ENCODE measurements at places on chromosomes 2 and 18.

DNA sequence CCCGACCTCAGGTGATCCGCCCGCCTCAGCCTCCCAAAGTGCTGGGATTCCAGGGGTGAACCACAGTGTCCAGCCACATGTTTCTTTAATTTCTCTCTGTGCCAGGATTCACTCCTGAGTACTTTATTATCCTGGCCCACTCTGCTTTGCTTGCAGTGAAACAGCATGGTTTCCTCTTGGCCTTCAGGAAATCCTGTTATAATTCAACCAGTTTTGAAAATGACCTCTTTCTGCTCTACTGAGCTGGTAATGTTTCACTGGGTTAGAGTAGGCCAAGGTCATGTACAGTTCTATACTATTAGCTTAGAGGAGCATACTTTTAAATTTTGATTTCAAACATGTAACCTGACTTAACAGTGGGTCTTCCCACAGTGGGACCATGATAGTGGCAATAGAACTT lies 90.6 kb upstream of the PELI1 start:
- no peak for DNase-seq

DNA sequence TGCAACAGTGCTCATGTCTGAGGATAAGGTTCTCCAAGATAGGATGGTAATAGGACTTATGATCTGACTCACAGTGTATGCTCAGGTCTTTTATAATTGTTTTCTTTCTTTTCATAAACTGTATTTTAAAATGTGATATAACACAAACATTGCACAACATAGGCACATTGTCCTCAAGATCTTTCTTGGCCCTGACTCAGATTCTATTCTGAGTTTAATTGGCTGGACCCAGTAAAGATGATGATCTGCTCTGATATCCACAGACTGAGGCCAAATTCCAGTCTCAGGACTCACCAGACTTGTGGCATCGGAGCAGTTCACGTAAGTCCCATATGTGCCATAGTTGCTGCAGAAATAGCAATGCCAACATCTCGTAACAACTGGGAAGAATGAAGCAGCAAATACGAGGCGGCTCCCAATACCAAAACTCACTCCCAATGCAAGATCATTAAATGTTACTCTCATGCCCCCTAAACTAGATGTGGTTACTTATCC lies 448.9 kb upstream of the SLC14A2 start:
- no peak for DNase-seq

DNA sequence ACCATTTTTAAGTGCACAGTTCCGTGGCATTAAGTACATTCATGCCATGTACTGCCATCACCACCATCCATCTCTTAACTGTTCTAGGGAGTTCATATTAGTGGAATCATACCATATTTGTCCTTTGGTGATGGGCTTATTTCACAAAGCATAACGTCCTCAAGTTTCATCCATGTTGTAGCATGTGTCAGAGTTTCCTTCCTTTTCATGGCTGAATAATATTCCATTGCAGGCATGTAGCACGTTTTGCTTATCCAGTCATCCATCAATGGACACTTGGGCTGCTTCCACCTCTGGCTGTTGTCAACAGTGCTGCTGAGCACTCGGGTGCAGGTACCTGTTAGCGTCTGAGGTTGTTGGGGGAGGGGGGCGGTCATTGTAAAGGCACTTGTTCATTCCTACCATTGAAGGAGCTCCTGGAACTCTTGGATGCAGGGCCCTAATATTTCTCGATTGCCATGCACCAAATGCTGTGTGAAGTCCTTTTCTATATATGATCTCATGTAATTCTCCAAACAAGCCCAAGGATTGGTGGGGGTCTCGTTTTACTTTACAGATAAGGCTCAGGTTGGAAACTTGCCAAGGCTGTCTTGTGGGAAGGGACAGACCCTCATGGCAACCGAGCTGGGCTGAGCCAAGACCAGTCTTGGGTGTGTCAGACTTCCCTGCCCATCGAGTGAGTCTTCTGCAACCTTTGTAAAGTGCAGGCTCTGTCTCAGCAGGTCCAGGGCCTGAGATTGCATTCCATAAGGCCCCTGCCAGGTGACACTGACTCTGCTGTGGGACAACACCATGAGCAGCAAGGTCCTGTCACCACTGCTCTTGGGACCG lies 42.9 kb upstream of the SH3RF3 start:
- no peak for DNase-seq

DNA sequence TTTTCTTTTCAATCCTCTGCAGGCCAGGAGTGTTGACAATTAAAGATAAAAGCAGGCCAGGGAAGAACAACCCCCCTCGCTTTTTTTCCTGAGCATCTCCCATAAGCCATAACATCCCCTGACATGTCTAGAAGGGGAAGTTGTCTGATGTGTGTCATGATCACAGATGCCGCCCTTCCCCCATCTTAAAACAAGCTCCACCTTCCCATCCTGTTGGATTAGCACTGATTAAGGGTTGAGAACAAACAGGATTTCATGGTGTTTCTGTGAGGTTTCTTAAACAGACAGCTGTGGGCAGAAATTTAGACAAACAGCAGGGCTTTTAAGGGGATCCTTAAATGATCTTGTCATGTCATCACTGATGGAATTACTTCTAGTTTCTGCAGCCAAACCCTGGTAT lies 59.4 kb upstream of the UPP2 start:
- no peak for DNase-seq

GRCh38 chr2:224077773-224078507 lies 38.9 kb upstream of the SERPINE2 start:
- DNase-seq, result no peak

GRCh38 chr2:192060161-192060560 lies 134.6 kb downstream of the TMEFF2 start:
- no peak for DNase-seq

DNA sequence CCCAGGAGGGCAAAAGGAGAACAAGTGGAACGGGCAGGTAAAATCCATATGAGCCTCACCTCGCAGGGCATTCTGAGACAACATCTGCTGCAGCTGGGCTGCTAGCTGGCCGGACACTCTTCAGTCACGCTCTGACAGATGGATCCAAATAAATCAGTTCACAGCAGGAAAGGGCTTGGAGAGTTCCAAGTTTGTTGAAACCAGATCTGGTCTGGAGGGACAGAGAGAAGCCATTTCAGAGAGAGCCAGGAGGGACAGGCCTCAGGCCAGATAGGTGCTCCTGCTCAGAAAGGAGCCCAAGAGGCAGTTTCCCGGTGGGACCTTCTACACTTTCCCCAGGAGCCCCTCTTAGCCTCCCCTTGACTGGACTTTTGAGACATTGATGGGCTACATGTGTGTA lies 28.2 kb upstream of the TNP1 start:
- DNase-seq, result no peak

- DNase-seq, result no peak
Observed at GRCh38 chr2:6971502-6971901, 54.3 kb downstream of the RNF144A start.

GRCh38 chr2:96816836-96817702 lies 1.0 kb downstream of the CNNM3 start:
- no peak for DNase-seq

GRCh38 chr2:197949224-197949623 lies 144.8 kb downstream of the PLCL1 start:
- no peak for DNase-seq

- DNase-seq, result no peak
Observed at GRCh38 chr2:151857650-151858049, 29.4 kb upstream of the ARL5A start.

- DNase-seq, result no peak
Observed at GRCh38 chr2:43764086-43764705, 9.6 kb upstream of the DYNC2LI1 start.

GRCh38 chr18:24530630-24531111 lies 70.2 kb downstream of the HRH4 start:
- DNase-seq, result no peak

- no peak for DNase-seq
Observed at GRCh38 chr18:45540125-45540524, 75.2 kb upstream of the SLC14A2 start.

DNA sequence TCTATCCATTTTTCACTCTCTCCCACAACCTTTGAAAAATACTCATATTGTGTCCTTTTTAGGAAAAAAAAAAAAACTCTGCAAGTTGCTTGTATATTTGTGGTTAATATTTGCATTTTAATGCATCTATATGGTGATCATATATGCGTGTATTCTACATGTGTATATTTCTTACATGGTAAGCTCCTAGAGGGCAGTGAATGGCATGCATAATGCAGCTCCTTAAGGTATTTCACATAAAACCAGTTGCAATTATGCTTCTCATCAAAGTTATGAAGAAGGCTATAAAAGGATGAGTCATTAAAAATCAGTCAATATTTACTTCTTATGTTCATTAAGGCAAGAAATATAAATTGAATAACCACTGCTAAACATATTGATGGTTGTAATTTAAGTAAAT lies 100.8 kb downstream of the LRP1B start:
- DNase-seq, result no peak

- no peak for DNase-seq
Observed at GRCh38 chr18:8724452-8724851, 19.1 kb downstream of the MTCL1 start.

DNA sequence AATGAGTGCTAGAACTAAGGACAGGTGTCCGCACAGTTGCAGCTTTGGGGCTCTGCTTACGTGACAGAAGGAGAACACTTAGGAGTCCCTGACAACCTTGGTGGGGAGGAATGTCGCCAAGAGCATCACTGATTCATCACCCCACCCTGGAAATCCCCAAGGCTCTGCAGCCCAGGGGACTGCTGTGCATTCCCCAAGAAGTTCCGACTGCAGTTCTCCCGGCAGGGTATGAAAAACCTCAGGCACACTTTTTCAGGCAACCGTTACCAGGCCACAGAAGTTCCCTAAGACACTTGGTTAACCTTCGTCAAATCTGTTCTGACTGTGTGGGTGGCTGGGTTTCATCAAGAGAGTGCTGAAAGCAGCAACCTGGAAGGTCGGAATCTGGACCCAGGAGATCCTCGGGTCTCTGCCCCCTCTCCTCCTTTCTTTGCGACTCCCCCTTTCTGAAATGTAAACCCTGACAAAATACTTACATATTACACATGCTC lies 192.1 kb upstream of the CXCR4 start:
- DNase-seq, result no peak

DNA sequence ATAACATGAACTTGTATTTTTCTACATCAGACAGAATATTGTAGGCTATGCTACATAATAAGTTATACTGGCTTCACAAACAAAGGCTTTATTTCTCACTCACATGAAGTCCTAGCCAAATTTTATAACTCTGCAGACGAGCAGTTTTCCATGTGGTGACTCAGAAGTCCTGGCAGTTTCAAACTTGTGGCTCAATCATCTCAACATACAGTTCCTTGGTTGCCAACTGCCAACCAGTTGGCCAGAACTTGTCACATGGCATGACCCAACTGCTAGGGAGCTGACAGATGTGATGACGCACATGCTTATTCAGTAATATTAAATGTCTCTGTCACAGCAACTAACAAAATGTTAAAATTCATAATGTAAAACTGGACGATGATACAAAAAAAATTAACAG lies 63.8 kb upstream of the ZC3H15 start:
- peak; percentile 28 for DNase-seq

DNA sequence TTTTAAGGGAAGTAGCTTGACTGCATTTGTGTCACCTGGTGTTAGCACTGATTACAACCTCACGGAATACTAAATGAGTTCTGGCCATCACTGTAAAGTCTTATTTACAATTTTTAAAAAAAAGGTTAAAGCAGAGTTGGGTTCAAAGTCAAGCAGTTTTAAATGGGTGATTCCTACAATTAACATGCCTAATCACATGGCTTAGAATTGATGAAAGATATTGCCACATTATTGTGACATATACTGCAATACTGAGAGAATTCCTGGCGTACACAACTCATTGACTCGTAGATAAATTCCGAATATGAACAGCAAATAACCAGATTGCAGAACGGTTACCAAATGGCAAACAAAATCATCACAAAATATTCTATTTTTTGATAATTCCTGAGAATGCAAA lies 34.2 kb downstream of the ROCK2 start:
- no peak for DNase-seq

DNA sequence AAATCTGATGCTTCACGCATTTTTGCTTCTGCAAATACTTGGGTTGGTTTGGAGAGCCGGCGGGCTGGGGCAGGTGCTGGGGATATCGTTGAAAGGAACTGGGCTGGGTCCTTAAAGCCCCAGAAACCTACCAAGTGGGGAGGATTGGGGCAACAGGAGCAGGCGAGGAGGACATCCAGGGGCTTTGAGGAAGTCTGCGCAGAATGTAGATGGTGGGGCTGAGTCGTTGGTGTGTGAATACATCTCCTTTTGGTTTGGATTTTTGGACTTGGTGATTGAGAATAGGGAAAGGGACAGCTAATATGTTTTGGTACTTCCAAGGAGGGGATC lies 1.1 kb downstream of the DCC start:
- DNase-seq, result no peak

DNA sequence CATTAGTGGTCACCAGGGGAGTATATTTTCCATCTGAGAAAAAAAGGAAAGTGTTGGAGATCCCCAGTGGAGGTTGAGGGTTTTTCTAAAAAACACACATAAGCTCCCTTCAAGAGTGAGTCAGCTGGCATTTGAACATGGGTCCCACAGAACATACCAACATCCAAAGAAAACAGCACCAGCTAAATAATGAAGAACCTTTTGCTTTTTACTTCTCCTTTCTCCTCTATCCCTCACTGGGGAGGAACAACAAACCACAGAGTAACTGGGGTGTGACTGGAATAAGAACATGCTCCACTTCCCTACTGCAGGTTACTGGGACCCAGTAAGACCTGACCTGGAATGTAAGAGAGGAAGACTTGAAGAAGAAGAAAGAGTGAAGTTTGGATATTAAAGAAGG lies 56.5 kb upstream of the RAPH1 start:
- DNase-seq, result no peak

DNA sequence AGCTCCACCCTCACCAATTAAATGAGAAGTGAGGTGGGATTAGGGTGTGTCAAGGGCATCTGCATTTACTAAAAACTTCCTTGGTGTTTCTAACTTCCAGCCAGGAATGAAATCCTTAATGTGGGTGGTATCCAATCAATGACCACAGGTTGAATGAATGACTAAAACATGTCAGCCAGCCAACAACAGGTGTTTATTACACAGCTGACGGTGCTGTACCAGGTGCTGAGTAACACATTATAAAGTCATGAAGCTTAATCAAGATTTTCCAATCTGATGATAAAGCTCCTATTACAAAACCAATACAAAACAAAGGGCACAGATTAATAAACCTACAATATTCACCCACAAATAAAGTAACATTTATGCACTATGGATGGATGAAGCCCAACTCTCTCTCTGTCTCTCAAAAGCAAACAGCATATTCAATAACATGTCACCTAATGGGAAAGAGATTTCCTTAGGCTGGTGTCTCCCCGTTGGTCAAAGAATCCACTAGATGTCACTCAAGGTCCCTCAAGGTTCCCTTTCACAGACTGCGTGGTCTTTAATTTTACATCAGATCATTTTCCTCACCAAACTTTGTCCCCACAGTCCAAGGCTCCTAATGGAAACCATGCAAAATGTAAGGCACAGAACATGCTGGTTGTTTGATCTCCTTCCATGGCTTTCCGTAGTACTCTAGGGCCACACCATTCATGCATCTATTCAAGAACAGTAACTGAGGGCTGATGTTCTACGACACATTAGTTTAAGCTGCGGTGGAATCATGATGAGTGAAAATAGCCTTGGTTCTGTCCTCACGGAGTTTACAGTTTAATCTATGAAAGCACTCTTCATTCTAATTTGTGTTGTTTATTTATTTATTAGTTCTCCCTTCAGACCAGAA lies 6.4 kb upstream of the PTPN4 start:
- no peak for DNase-seq

Data from breast epithelium (tissue), 4 donors.